Sciatic nerve (tissue), 2 donors: ENCODE measurements at places on chromosomes 5 and 9.

DNA sequence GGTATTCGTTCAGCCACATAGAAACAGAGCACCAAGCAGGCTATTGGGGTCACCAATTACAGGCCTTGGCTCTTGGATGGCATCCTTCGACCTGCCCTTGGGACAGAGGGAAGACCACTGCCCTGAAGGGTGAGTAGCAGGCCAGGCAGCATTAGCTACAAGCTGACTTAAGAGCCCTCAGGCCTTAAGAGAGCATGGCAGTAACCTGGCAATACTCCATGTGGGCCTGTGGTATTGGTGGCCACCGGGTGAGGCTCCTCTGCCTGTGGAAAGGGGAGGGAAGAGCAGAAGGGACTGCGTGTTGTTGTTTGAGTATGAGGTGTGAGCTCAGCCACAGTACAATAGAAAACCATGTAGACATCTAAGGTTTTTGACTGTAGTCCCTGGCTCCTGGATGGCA, 170.6 kb downstream of the MCTP1 start:
- DNase-seq = no peak

- DNase-seq = no peak
These were observed 831.5 kb downstream of the MAT2B start for GRCh38 chr5:164336906-164337305.

DNA sequence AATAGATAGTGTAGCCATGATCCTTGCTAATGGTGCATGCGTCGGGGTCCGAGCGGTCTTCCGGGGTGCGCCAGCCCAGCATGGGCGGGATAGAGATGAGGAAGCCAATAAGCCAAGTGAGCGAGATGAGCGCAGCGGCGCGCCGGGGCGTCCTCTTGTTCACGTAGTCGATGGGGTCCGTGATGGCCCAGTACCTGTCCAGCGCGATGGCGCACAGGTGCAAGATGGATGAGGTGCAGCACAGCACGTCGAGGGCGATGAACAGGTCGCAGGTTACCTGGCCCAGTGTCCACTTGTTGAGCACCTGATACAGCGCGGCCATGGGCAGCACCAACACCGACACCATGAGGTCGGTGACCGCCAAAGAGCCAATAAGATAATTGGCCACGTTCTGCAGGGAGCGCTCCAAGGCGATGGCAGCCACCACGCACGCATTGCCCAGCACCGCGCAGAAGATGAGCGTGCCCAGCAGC, 1.1 kb downstream of the HTR1A start:
- no peak for DNase-seq

GRCh38 chr9:104866191-104866590, 61.8 kb downstream of the ABCA1 start:
- DNase-seq = no peak

- no peak for DNase-seq
These were observed 220.5 kb downstream of the GDNF start for GRCh38 chr5:37619353-37619752.

- no peak for DNase-seq
These were observed 23.3 kb downstream of the ENC1 start for GRCh38 chr5:74617202-74617601.

GRCh38 chr5:170446365-170446764, 57.2 kb upstream of the KCNMB1 start:
- DNase-seq = no peak

DNA sequence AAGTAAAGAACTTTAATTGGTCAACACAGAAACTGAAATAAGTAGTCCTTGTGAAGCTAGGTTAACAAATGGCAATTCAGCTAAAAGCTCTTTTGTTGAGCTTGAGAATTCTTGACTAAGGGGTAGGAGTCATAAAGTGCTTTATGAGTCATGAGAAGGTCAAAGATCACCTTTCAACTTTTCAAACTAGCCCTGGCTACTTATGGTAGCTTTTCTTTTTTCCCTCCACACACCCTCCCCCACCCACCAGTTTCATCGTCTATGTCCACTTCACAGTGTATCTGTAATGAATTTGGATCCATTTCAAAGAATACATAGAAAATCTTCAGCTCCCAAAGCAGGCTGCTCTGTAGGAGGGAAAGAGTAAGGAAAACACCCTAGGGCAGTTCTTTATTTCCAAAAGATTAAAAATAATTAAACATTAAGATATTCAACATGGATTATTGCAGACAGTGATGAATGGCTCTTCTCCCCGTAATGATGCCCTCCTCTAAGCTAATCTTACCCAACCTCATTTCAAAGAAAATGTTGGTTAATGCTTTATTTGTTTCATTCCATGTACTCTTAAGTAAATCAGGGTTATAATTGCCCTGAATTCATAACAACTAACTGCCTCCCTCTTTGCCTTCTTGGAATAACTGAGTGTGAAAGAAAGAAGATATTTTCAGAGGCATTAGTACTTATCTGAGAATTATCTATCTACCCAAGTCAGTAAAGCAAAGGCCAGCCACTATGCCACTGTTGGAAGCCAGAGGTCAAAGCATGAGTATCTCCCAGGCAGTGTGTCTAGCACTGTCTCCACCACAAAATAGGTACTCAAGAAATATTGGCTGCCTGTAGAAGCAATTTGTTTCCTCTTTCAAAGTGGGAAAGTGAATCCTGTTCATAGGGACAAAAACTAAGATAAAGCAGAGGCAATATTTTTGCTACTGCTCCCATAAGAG, 290.6 kb downstream of the PIK3R1 start:
- no peak for DNase-seq

DNA sequence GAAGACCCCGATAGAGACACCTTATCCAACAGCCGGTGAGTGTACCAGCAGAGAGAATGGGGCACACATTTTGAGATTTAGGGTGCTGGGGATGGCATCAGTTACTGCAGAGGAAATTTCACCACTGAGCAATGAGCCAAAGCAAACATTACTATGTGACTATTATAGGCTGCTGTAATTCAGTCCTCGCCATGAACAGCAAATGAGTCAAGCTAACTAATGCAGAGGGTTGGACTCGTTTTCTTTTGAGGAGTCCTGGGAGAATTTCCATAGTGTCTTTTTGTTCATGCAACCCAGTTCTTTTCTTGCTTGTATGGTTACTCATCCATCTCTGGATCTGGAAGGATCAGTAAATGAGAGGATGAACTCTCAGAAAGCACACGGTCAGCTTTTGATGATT, 323.8 kb downstream of the PSAT1 start:
- DNase-seq = no peak

- DNase-seq = no peak
These were observed 353.4 kb upstream of the SLC30A5 start for GRCh38 chr5:68740226-68740910.

DNA sequence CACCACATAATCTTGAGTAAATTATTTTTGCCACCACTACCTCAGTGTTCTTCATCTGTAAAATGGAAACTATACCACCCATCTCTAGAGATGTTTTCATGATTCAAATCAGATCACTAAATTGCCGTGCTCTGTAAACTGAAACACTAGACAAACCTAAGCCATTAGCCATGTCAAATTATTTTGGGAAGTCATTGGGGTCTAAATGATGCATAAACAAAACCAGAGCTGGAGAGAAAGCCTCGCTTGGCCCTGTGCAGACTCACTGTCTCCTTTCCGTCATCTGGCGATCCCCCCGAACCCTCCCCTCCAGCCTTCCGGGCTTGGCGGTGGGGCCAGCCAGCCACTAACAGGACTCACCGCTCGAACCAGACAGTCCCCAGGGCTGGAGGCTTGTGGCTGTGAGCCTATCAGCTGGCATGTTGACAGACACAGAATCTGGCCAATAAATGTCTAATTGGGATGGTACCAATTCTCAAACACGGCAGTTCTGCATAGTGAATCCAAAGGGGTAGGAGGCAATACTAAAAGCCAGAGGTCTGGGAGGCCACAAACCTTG, 256.5 kb downstream of the SEC61B start:
- no peak for DNase-seq

DNA sequence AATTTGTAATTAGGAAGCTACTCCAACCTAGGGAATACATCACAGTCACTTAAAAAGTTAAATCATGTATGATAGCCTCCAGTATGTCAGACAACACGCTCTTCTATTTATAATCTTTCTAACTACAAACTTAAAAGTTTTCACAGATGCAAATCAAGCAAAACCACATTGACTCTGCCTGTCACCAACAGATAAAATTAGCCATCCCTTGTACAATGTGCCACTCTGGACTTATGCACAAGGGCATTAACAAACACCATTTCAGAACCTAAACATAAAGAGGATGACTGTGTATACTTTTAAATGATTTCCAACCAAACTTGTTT, 14.7 kb downstream of the ERP44 start:
- no peak for DNase-seq

GRCh38 chr5:116507051-116507537, 67.5 kb downstream of the SEMA6A start:
- no peak for DNase-seq

DNA sequence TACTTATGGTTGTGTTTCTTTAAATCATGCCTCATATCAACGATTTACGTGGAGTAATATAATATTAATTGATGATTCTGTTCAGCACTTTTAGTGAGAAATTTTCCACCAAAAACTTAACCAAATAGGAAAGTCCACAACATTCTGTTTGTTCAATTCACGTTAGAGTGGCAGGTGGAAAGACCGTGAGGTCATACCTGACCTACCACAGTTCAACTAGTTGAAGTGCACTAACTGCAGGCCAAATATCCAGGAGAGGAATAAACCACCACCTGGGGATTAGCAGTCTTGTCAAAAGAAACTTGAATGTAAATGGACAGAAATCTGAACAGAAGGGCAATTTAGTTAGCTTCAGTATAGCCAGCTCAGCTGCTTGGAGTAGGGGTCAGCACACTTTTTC, 577.7 kb downstream of the KIF4B start:
- no peak for DNase-seq

- DNase-seq = no peak
These were observed 47.7 kb upstream of the BOD1 start for GRCh38 chr5:173664154-173664526.

- DNase-seq = no peak
These were observed 3.8 kb upstream of the MAN2A1 start for GRCh38 chr5:109685916-109686315.

DNA sequence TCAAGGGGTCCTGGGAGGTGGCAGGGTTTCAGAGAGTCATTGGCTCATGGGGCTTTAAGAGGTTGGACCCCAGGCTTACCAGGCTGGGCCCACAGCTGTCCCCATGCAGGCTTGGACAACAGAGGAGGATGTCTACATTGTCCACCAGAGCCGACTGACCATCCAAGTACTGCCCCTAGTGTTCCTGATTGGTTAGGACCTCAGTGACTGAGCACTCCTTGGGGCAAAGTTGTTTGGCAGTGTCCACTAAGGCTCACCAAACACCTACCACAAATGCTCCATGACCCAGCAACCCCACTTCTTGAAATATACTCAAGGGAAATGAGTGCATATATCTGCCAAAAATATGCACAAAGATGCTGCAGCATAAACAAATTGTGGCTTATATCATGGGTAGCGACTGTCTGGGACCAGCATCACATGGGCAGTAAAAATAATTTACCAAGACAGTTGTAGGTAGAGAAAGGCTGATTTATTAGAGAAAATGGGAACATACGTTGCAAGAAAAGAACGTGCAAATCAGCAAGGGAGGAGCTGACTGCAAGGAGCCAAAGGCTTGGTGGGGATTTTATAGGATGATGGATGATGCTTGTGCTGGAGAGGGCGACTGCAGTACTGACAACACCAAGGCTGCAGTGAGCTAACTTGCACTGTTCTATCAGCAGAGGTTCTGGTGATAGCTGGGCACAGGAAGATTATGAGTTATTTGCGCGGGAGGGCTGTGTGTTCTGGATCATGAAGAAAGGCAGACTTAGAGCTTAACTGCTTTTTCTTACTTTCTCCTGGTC, 265.2 kb downstream of the GADD45G start:
- DNase-seq = no peak

GRCh38 chr9:4382722-4383317, 83.0 kb upstream of the GLIS3 start:
- DNase-seq = no peak

DNA sequence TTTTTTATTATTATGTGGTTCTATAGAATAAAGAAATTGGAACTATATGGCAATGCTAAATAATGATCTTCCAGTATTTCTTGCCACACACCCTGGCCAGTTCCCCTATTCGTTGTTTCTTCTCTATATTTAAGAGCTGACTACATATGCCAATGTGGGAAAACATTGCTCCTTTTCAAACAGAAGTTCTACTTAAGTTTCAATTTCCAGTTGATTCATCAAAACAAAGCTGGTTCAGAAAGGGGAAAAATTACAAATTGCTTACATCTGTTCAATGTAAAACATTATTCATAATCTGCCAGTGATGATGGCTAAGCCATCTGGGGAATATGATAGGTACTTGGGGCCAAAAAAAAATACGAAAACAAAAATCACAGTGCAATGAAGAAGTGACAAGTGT, 76.9 kb downstream of the ST8SIA4 start:
- no peak for DNase-seq

DNA sequence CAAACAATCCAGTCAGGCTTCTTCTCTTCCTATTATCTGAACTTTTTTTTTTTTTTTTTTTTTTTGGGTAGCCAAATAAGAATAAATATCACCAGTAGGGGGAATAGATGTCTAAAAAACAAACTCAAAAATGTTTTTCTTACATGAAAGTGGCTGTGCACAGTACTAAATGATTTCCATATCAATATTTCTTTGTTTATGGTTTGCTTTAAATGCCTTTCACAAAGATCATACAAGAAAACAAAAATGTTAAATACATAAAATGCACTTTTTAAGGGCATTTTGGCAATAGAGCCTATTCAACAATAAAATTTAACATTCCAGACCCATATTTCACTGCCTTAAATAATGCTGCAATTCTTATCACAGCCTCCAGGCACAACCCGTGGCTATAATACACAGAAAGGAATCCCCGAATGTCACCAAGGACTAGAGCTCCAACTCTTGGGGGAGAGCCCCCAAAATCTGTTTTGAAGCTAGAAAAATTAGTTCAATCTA, 91.1 kb upstream of the TBCA start:
- no peak for DNase-seq

DNA sequence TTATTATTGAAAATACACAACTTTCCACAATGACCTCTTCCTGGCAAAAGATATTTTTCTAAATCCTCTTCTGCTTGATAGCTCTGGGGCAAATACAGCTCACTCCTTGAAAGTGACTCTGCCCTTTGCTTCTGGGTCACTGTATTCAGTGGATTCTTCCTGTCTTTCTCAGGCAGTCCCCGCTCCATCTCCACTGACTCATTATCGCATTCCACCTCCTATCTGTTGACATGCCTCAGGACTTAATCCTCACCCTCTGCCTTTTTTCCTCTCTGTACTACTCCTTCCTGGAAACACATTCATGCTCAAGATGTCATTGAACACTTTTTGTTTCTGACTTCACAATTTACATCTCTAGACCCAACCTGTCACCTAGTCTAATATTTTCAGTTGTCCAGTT, 8.4 kb upstream of the RGS7BP start:
- no peak for DNase-seq

DNA sequence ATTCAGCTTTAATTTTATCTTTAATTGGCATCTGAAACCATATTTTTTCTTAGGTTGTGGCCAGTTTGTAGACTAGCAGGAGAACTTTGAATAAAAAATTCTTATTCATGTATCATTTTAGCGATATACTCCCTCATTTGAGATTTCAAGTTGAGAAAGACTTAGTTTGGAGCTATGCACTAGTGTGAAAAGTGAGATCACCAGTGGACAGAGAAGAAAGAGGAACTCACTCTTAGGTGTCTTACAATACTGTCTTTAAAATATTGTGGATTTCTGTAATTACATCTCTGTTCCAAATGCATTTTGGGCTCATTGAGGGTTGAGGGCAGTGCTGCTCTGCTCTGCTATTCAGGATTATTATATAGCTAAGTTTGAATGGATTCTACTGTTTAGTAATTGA, 54.7 kb downstream of the NAA35 start:
- no peak for DNase-seq

GRCh38 chr9:129704807-129705206, 39.4 kb downstream of the PRRX2 start:
- no peak for DNase-seq

- no peak for DNase-seq
These were observed 11.4 kb upstream of the ARSI start for GRCh38 chr5:150313921-150314716.
